ENCODE measurements at places on chromosomes 6 and 20.
A peak's percentile ranks its signal among the peaks of the same experiment; 100 is the strongest.

DNA sequence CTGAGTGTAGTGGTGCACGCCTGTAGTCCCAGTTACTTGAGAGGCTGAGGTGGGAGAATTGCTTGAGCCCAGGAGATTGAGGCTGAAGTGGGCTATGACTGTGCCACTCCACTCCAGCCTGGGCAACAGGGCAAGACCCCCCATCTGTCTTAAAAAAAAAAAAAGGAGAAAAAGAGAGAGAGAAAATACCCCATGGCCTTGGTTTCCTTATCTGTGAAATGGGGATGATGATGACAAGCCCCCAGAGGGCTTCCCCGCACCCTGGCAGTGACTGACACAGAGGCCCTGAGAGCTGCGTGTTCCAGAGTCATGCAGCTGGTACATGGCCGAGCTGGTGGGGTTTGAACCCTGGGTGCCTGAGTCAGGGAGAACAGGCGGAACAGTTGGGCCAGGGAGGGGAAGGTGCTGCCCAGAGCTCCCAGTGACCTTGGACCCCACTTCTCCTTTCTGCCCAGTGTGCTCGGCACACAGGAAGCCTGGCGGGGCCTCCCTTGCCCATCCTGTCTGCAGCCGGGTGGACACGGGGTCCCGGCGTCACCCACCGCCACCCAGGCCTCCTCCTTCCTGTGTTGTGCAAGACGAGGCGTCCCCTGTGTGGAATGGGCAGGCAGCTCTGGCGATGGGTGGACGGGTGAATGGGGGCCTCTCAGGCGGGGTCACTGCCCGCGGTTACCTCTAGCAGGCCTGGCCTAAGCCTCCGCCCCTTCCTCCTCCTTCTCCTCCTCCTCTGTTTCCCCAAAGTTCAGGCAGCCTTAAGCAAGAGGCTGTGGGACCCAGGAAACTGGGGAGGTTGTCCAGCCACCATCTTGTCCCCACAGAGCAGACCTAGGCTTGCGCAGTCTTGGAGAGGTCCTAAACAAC lies 84.2 kb downstream of the CEBPB start:
- DNase-seq = peak; percentile 47

DNA sequence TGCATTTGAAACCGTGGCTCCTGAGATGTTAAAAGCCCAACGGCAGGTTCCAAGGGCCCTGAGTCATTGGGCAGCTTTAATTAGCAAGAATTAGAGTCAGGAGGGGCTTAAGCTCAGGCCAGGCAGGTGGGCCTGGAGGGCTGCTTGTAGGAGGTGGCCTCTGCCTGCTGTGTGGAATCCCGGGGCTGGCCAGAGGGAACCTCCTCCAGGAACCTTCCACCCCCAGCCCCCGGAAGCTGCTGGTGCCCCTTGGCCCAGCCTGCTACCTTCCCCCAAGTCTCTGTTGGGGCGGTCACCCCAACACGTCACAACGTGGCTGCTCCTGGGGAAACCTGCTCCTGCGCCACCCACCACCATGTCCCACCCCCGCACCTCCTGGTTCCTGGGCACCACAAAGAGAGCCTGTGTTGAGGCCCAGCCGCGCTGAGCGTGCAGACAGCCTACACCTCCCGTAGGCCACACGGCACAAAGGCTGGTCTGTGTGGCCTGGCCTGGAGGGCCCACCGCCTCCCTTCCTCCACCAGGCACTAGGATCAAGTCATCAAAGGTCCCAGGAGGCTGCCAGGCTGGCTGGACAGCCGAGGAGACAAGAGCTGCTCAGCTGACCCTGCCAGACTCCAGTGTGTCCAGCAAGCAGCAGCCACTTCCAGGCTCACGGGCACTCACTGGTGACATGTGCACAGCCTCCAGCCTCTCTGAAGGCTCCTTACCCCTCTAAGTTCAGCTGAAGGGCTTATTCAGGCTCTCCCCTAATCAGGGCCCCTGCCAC lies 86.3 kb downstream of the SNX5 start:
- DNase-seq = no peak

GRCh38 chr20:53597521-53598120 lies 4.0 kb upstream of the ZNF217 start:
- DNase-seq = no peak

DNA sequence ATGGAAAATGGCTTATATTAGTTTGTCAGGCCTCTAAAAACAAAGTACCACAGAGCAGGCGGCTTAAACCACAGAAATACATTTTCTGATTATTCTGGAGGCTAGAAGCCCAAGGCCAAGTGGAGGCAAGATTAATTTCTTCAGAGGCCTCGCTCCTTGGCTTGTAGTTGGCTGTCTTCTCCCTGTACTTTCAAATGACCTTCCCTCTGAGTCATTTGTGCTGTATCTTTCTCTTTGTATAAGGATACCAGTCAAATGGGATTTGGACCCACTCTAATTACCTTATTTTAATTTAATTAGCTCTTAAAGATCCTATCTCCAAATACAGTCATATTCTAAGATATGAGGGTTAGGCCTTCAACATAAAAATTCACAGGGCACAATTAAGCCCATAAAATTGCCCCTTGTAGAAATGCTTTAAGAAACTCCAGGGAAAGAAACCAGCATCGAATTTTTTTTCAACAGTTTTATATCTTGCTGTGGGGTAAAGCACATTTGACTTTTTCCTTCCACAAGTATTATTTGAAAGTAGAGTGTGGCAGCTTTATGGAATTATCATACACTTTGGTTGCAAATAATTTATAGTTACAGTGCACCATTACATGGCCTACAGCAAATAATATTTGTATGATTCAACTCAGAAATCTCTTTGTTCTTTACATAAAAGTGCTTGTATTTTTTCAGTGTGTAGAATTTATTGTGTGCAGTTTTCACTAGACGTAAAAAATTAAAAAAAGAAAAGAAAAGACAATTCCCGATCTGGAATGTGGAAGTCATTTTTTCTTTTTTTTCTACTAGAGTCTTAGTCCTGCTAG lies 706.1 kb downstream of the KIF16B start:
- no peak for DNase-seq
